ENCODE measurements at places on chromosomes 3 and 15.

DNA sequence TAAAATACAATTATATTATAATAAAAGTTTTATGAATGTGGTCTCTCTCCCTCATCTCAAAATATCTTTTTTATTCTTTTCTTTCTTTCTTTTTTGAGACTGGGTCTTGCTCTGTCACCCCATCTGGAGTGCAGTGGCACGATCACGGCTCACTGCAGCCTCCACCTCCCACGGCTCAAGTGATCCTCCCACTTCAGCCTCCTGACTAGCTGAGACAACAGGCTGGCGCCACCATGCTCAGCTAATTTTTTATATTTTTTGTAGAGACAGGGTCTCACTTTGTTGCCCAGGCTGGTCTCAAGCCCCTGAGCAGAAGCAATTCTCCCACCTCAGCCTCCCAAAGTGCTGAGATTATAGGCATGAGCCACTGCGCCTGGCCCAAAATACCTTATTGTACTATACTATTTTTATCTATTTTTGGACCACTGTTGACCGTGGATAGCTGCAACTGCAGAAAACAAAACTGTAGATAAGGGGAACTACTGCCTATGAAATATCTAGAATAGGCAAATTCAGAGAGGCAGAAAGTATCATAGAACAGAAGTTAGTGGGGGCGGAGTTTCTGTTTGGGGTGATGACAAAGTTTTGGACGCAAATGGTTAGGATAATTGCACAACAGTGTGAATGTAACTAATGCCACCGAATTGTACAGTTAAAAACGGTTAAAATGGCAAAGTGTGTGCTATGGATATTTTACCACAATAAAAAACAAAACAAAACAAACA, 66.6 kb downstream of the SLC12A8 start:
- DNase-seq, result no peak

DNA sequence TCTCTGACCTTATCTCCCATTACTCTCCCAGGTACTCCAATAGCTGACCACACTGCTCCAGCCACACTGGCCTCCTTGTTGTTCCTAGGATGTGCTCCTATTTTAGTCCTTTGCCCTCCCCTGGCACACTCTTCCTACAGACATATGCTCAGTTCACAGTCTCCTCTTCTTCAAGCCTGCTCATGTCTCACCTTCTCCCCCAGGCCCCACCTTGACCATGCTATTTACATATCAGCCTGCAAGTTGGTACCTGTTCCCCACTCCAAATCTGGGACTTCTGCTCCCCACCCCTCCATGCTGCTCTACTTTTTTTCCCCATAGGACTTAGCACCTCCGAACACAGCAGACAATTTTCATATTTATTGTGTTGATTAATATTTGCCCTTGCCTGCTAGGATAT, 84.9 kb upstream of the BCL6 start:
- no peak for DNase-seq

GRCh38 chr3:50516440-50516871, 13.0 kb upstream of the CACNA2D2 start:
- no peak for DNase-seq

DNA sequence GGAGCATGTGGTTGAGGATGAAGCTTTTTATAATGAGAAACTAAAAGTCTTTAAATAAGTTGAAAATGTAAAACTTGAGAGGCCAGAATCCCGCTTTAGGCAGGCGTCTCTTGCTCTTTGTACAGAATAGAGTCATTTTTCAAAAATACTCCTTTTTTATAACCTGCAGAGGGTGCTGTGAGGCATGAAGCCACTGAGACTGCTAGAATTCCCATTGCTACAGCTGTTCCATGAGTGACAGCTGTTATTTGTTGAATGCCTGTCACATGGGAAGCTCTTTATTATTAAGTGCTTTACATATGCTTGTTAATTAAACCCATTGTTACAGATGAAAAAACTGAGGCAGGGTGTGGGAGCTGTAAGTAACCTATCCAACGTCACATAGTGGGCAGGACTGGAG, 18.5 kb downstream of the MINAR1 start:
- no peak for DNase-seq

DNA sequence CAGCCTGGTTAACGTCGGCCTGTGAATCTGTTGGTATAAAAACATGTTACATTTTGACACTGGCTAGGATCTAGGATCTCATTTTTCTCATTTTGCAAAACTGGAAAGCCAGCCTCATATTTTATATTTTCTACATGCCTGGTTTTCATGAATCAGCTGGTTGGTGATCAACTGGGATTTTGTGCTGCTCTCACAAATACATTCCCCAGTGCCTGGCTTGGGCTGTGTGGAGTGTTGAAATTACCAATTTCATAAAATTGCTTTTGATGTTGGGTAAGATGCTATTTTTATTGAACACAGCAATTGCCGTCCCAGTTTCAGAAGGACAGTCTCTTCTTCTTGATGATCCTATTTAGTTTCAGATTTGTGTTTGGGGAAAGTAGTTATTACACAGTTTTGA, 604.3 kb downstream of the TAFA4 start:
- no peak for DNase-seq

DNA sequence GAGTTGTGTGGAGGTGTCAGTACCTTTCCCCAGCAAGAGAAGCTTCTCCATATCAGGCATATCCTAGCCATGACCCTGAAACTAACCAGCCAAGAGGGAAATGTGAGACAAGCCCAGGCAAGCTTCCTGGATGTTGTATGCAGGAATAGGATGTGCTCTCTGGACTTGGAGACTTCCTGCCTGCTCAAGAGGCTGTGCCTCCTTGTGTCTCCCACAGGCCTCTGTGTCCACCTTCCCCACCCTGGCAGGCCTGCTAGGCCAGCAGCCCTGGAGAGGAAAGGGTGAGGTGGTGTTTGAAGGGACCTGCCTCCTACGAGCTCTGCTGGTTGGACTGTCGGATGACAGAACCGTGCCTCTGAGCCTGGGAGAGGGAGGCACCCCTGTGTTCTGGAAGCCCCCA, 2.1 kb upstream of the DYNLT2B start:
- no peak for DNase-seq

GRCh38 chr3:177055605-177056571, 141.4 kb downstream of the TBL1XR1 start:
- DNase-seq, result peak; percentile 17

- peak; percentile 63 for DNase-seq
Measured at GRCh38 chr3:138051947-138052802, 42.2 kb downstream of the CLDN18 start.

GRCh38 chr15:98903377-98904018, 104.1 kb downstream of the PGPEP1L start:
- DNase-seq, result peak; percentile 73

DNA sequence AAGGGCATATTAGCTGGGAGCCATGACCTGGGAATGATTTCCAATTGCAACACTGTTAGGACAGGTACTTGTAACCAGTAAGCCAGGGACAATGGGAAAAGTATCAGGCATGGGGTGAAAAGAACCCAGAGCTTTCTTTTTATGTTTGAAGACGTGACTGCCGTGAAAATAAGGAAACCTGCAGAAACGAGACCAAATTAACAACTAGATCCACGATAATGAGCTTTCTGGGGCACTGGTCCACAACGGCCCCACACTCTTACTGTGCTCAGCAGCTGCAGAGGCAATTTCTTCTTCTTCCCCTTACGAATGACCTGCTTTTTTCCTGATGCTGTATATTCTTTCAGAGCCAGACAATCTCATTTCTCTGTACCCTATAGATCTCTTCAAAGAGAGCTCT, 11.4 kb downstream of the C3orf49 start:
- DNase-seq, result no peak

GRCh38 chr3:129756871-129757270, 136.6 kb downstream of the TMCC1 start:
- peak; percentile 36 for DNase-seq

DNA sequence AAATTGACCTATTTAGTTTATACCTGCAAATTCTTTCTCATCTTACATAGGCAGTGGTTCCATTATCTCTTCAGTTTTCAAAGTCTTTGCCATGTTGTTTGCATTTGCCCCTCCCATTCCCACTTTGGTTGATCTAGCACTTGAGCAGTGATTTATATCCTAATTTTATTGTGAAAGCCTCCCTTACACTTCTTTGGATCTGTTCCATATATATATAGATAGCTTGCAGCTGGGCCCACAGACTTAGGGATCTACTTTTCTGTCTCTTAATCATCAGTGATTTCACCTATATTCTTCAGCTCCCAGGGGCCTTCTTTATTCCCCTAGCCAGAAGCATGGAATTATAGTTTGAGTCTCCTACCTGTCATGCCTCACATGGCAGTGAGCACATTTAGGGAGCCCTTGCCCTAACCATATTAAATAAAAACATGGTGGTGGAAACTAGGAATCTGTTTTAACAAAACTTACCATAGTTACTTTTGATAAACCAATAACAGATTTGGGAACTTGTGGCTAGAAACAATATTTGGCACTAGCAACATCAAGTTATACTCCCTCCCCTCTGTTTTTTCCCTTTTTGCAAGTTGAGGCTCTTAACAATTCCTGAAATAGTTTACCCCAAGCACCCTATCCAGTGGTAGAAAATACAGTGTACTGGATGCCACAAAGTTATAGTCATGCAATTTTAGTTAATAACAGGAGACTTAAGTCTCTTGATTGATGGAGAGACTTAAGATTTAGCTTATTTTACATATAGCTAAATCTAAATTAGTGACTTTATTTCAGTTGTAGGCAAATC, 41.7 kb downstream of the ARIH1 start:
- DNase-seq, result peak; percentile 40

DNA sequence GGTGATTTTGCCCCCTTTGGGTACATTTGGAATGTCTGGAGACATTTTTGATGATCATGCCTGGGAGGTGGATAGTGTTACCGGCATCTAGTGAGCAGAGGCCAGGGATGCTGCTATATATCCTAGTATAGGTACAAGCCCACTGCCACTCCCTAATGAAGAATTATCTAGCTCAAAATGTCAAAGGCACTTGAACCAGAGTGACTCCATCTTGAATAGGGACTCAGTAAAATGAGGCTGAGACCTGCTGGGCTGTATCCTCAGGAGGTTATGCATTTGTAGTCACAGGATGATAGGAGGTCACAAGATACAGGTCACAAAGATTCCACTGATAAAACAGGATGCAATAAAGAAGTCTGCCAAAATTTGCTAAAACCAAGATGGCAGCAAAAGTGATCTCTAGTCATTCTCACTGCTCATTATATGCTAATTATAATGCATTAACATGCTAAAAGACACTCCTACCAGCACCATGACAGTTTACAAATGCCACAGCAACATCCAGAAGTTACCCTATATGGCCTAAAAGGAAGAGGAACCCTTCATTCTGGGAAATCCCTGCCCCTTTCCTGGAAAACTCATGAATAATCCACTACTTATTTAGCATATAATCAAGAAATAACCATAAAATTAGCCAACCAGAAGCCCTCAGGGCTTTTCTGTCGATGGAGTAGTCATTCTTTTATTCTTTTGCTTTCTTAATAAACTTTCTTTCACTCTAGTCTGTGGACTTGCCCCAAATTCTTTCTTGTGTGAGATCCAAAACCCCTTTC, 40.0 kb upstream of the FAM3D start:
- DNase-seq, result no peak

DNA sequence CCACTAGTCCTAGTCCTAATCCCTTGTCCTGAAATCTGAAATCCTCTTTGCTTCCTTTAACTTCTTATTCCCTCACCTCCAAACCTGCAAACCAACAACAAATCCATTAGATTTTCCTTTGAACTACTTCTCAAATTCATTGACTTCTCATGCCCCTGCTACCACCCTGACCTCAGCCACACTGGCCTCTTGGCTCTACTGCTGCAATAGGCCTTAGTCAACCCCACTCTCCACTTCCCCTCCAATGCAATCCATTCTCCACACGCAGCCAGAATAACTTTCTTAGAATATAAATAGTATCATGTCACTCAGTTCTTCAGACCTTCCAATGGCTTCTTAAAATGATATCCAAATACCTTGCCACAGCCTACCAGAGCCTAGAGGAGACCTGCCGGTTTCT, 131.1 kb upstream of the GADL1 start:
- DNase-seq, result no peak

DNA sequence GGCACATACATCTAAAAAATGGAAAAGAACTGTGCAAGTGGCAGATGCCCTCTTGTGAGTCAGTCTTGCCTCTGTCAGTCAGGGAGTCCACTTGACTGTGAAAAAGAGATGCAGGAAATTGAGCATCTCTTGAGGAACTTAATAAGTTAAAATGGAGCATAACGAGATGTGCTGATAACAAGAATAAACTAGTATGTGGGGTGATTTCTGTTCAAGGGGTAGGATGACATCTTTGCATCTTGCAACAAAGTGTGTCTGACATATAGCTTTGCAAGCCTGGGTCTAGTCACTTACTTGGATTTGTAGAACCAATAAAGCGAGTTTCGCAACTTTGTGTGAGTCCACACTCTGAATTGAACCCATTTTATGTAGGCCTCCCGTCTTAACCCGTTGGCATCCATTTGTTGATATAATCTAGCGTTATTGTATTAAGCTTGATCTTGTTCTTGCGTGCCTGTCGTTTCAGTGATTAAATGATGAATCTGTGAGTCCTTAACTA, 2.2 kb downstream of the USP3 start:
- DNase-seq, result peak; percentile 50

- no peak for DNase-seq
Measured at GRCh38 chr3:43998370-43998835, 243.3 kb upstream of the TOPAZ1 start.

DNA sequence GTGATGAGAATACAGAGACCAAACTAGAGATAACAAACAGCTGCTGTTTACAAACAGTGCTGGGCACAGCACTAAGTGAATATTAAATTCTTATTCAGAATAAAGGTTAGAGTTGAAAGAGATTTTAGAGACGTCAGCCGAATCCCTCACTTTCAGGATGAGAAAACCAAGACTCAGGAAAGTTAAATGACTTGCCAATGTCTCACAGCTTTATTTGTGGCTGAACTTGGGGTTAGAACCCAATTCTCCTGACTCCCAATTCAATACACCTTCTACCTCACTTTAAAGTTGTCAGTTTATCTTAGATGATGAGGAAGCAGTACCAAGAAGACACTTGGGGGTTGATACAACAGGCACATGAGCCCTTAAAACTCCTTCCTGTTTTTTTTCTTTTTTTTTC, 180.9 kb downstream of the GAP43 start:
- DNase-seq, result no peak

GRCh38 chr15:35545316-35545823, 595 bp downstream of the DPH6 start:
- peak; percentile 62 for DNase-seq

DNA sequence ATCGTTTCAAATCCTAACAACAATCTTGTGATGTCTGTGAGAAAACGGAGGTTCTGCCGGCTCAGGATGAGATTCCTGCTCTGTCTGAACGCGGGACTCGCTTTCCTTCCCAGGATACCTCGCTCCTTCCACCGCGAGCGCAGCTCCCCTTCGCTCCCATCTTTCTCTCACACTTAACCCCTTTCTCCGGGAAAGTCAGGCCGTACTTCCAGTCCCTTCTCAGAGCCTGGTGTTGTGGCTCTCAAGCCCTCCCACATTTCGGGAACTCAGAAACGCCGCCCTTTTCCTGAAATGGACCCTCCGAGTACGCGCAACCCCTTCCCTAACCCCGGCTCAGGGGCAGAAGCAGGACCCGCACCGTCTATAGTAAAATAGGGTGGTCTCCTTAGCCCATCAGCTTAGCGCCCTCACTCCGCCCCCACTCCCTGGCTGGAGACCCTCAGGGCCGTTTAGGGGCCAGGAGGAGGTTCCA, 378 bp upstream of the FEM1B start:
- peak; percentile 64 for DNase-seq
